A549 treated with Mapracorat at 1 μM for 4 hours (cell line): ENCODE measurements at places on chromosomes 6 and 20. TPM values are rescaled to one million over a fixed set of nuclear protein-coding genes. Genes with fewer than 3 reads are reported as not detected.

ULBP2 gene
- 2.9 to 3.9 TPM (median 3.4 TPM) in 5 replicates for total RNA-seq

NRN1 gene
- total RNA-seq, result 0.59 to 0.98 TPM (median 0.77 TPM) in 5 replicates

HIVEP1 gene
- total RNA-seq, result 8.4 to 11.8 TPM (median 9.6 TPM) in 5 replicates

RSPH9 gene
- total RNA-seq, result 0.20 to 0.34 TPM (median 0.24 TPM) in 5 replicates

DYNLT2 gene
- total RNA-seq, result 0.44 to 0.81 TPM (median 0.53 TPM) in 5 replicates

OR12D3 gene
- not detected in 5 replicates for total RNA-seq
